ENCODE measurements at places on chromosomes 2 and 18.

DNA sequence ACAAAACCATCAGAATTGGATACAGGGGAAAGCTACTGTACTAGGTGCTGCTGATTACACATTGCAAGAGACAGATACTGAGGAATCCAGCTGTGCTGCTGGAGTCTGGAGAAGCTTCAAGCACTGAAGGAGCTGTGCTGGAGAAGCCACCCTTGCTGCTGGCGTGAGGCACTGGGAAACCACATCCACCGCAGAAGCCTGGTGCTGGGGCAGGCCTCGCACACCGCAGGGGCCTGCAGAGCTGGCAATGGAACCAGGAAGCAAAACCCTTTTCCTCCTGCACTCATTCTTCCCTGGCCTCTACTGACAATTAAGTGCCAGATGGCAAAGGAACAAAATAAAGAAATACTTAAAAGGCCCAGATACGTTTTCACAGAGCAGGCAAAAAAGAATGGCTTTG, 94.4 kb upstream of the MSH6 start:
- DNase-seq: no peak

DNA sequence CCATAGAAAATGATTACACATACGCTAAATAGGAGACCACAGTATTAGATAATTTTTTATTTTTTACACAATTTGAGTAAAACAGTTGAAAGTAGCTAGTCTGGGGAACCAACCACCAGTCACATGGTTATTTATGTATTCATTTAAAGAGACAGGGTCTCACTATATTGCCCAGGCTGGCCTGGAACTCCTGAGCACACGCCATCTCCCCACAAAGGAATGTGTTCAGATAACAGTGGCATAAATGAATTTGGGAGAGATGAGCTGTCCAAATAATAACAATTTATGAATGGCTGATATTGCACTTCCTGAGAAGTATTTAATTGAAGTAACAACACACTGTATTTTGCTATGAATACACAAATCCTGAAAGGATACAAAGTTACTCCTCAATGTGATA, 39.7 kb downstream of the KIDINS220 start:
- no peak for DNase-seq

DNA sequence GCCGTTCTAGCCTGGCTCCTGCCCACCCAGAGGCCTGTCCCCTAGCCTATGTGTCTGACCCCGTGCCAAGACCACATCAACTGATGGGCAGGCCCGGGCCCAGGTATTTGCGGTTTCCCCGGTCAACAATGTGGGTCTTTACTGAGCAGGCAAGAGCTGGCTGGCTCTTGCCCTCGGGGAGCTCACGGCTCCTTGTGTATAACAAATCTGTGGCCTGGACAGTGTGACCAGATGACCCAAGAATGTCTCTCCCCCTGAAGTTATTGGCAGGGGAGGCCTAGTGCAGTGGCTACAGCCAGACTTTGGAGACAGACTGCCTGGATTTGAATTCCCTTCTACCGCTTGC, 179.6 kb downstream of the KLHL29 start:
- no peak for DNase-seq

- DNase-seq: no peak
These were observed 13.5 kb upstream of the ATP5MC3 start for GRCh38 chr2:175195012-175195411.

Measured in fibroblast of skin of right quadriceps (primary cell).